ENCODE measurements at places on chromosomes 16 and 17.

- peak; percentile 29 for DNase-seq
- H3K4me3 ChIP-seq, result no peak overlapping the region
- H3K36me3 ChIP-seq, result peaks cover 42% of the 10 kb centered on the region
These were observed 14.0 kb downstream of the HERPUD1 start for GRCh38 chr16:56945847-56946527.

DNA sequence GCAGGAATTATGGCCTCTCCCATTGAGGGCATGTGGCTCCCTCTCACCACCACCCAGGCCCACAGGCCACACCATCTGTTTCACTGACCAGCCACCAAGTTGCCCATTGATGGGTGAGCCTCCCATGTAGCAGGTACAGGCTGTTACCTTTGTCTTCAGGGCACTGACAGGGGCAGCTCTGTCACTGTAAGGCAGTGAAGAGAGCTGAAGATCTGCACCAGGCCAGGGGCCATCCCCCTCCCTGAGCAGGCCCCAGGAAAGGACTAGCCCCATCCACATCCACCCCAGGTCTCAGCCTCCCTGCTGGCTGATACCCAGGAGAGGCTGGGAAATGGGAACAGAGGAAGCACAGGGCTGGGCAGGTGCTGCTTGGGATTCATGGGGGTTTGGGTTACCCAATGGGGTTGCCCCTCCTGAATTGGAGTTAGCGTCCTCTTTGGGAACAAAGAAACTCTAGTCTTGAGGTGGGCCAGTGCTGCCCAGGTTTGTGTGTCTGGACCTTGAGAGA, 1691.4 kb downstream of the TP53TG3F start:
- no peaks in the 10 kb centered on the region for H3K36me3 ChIP-seq
- H3K4me1 ChIP-seq, result no peaks in the 10 kb centered on the region
- no peak for DNase-seq

- DNase-seq, result no peak
- H3K27ac ChIP-seq, result no peak overlapping the region
- H3K4me3 ChIP-seq, result no peak overlapping the region
- peaks cover under 1% of the 10 kb centered on the region for H3K4me1 ChIP-seq
- H3K27me3 ChIP-seq, result no peaks in the 10 kb centered on the region
These were observed 313.7 kb upstream of the CDH5 start for GRCh38 chr16:66052745-66053144.

DNA sequence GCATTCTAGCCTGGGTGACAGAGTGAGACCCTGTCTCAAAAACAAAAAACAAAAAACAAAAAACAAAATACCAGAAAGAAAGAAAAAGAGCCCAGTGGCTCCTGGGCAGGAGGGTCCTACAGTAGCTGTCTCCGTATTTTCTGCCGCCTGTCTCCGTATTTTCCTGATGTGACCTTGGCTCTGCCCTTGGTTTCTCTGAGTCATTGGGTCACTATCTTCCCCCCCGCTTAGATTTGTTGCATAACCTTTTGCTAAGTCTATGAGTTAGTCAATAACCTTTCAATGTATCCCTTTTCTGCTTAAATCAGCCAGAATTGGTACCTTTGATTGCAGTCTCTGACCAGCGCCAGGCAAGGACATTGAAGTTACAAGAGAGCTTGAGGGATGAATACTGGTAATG, 36.9 kb downstream of the MIS12 start:
- H3K4me1 ChIP-seq, result peaks cover 19% of the 10 kb centered on the region
- no peaks in the 10 kb centered on the region for H3K36me3 ChIP-seq
- H3K27me3 ChIP-seq, result no peaks in the 10 kb centered on the region
- no peak overlapping the region for H3K27ac ChIP-seq
- no peak overlapping the region for H3K4me3 ChIP-seq

GRCh38 chr16:84471316-84471715, 33.1 kb downstream of the MEAK7 start:
- no peaks in the 10 kb centered on the region for H3K4me1 ChIP-seq
- H3K4me3 ChIP-seq, result no peak overlapping the region
- no peak overlapping the region for H3K27ac ChIP-seq

DNA sequence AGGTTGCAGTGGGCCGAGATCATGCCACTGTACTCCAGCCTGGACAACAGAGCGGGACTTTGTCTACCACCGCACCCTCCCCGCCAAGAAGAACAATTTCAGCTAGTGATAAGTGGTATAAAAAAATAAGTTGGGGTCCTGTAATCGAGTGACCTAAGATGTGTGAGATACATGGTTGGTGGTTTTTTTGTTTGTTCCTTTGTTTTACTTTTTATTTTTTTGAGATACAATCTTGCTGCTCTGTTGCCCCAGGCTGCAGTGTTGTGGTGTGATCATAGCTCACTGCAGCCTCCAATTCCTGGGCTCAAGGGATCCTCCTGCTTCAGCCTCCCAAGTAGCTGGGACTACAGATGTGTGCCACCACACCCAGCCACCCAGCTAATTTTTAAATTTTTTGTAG, 58.7 kb downstream of the PITPNC1 start:
- no peaks in the 10 kb centered on the region for H3K27me3 ChIP-seq
- no peak overlapping the region for H3K4me3 ChIP-seq
- H3K27ac ChIP-seq, result no peak overlapping the region
- H3K4me1 ChIP-seq, result peaks cover 8% of the 10 kb centered on the region

DNA sequence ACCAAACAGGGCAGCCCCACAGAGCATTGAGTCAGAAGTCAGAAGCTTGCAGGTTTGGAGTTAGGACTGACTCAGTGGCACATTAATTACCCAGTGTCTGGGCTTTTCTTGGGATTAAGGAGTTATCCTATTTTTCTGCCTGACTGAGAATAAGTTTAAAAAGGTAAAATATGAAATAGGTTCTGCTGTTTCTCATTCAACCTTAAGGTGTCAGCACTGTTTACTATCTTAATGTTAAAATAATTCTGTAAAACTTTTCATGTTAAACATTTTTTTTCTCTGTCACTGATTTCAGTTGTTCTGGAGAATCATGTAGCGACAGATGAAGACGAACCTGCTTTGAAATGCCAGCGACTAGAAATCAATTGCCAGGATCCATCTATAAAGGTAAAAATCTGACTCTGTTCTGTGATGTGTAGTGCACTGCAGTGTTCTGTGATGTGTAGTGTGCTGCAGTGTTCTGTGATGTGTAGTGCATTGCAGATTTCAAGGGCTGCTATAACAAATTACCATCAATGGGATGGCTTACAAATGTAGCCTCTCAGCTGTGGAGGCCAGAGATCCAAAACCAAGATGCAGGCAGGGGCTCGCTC, 128.0 kb downstream of the LAT start:
- no peak for DNase-seq
- no peaks in the 10 kb centered on the region for H3K27me3 ChIP-seq
- no peak overlapping the region for H3K4me3 ChIP-seq
- H3K36me3 ChIP-seq, result no peaks in the 10 kb centered on the region
- H3K27ac ChIP-seq, result no peak overlapping the region

- peaks cover 26% of the 10 kb centered on the region for H3K4me1 ChIP-seq
- H3K36me3 ChIP-seq, result peaks cover 46% of the 10 kb centered on the region
- H3K27me3 ChIP-seq, result no peaks in the 10 kb centered on the region
These were observed 4.4 kb downstream of the RNF166 start for GRCh38 chr16:88701581-88702370.

- H3K27ac ChIP-seq, result no peak overlapping the region
- H3K36me3 ChIP-seq, result no peaks in the 10 kb centered on the region
- peaks cover 13% of the 10 kb centered on the region for H3K27me3 ChIP-seq
These were observed 10.3 kb upstream of the GINS2 start for GRCh38 chr16:85698935-85699558.

DNA sequence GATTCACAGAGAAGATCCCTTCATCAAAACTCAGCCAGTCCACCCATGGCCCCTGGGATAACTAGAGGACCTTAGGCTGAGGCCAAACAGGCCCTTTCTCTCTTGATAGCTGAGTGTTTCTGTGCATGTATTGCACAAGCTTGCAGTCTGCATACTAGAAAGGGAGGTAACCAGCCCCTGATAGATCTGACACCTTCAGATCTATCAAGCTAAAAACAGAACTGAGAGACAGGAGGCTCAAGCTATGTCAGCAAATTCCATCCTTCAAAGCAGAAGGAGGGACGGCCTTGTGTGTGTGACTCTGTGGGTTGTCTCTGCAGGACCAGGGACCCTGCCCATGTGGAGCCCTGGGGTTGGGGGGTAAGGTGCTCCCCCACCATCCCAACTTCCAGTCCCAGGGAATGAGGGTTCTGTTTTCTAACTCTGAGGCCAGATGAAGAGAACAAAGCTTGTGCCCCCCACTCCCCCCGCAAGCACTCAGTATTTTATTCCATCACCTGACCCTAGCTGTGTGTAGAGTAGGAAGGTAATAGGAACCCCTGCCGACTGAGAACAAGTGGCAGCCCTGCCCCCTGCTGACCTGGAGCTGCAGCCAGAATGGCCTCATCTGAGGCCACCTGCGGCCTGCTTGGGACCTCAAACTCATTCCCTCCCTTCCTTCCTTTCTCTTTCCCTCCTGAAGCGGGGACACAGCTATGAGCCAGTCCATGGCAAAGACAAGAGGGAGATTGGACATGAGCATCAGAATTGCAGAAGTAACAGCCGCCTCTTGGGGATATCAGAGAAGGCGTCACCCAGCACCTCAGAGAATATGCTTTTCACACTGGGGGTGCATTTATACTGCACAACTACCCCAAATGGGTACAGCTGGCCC, 63.8 kb downstream of the SMPD3 start:
- no peaks in the 10 kb centered on the region for H3K36me3 ChIP-seq
- no peak overlapping the region for H3K4me3 ChIP-seq
- H3K27me3 ChIP-seq, result no peaks in the 10 kb centered on the region
- H3K4me1 ChIP-seq, result no peaks in the 10 kb centered on the region
